Amniotic stem cell (primary cell): ENCODE measurements at places on chromosomes 11 and 22.

- no peak for DNase-seq
Observed at GRCh38 chr22:46289244-46289891, 7.3 kb upstream of the GTSE1 start.

DNA sequence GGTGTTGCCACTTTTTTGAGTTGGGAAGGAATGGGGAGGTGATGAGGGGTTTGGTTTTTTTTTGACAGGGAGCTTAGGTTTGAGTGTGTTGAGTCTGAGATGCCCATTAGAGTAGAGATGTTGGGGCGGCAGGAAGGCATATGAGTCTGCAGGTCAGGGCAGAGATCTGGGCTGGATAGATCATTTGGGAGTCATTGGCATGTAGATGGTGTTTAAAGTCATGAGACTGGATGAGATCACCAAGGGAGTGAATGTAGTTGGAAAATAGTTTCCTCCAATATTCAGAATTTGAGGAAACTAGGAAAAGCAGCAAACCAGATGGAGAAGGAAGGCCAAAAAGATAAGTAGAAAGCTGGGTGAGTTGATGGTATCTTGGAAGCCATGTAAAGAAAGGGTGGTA lies 2.1 kb upstream of the ANAPC15 start:
- DNase-seq: no peak

DNA sequence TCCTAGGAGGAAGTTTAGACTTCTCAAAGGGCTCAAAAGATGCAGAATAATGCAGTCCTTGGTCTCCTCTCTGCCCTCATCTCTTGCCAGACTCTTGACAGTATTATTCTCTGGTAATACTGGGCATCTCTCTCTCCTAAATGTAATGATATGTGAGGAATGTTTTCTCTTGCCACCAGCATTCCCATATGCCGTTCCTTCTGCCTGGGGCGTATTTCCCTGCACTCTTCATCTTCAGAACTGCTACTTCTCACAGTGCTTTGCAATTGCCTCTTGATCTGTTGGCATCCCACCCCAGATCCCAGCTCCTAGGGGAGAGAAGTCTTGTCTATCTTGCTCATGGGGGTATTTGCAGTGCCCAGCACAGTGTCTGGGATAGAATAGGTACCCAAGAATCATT lies 107.4 kb downstream of the RASSF10 start:
- no peak for DNase-seq

GRCh38 chr11:106821291-106821690 lies 197.0 kb downstream of the GUCY1A2 start:
- no peak for DNase-seq

- no peak for DNase-seq
Observed at GRCh38 chr11:102791271-102792036, 6.5 kb downstream of the MMP1 start.

DNA sequence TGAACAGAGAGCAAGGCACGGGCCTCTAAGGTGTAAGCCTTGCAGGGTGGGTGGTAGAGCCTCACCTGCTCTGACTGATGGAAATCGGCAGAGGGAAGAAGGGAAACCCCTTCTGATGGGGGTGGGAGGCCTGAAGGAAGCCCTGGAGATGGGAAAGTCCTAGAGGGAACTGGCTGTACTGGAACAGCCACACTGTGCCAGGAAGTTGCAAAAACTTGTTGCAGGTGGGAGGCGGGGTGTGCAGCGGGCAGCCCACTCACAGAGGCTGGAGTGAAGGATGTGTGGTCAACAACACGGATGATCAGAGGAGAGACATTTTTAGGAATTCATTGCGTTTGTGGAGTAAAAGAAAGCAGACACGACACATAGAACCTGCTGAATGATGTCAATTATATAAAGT lies 91.3 kb downstream of the ZC3H12C start:
- no peak for DNase-seq

DNA sequence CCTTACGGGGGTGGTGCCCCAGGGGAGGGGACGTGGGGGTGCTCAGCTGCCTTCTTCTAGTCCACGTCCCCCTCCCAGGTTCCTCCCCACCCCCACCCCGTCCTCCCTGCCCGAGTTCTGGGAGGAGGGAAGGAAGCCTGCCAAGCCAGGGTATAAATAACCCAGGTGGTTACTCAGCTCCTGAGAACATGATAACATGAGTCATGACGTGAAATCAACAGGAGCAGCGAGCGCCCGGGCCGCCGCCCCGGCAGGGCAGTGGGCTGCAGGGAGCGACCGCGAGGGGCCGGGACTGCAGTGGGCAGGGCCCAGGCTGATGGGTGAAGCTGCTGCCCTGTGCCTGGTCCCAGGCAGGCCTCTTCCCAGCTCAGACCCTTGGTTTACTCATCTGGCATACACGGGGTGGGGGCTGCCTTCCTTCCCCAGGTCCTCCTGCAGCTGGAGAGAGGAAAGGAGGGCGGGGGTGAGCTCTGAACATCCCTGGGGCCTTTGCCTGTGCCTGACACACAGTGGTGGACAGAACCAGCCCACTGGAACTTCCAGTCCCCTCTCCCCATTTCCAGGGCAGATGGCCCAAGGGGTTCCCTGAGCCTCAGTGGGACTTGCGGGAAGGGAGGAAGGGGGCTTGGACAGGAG lies 8.8 kb upstream of the PDGFB start:
- peak; percentile 61 for DNase-seq

- no peak for DNase-seq
Observed at GRCh38 chr11:60059521-60060240, 3.2 kb downstream of the MS4A3 start.

DNA sequence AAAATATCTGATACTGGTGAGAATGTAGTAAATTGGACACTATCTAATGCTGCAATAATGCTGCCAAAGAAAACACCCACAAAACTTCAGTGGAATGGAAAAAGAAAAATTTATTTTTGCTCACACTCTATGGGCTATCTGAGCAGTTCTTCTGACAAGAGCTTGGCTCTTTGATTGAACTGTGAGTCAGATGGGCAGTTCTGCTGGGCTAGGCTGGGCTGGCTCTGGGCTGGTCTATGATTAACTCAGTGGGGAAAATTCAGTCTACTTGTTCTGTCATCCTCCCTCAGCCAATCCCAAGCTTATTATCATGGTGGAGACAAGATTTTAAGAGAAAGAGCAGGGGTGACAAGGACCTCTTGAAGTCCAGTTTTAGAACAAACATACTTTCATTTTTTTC lies 1404.8 kb downstream of the LRRC4C start:
- no peak for DNase-seq

DNA sequence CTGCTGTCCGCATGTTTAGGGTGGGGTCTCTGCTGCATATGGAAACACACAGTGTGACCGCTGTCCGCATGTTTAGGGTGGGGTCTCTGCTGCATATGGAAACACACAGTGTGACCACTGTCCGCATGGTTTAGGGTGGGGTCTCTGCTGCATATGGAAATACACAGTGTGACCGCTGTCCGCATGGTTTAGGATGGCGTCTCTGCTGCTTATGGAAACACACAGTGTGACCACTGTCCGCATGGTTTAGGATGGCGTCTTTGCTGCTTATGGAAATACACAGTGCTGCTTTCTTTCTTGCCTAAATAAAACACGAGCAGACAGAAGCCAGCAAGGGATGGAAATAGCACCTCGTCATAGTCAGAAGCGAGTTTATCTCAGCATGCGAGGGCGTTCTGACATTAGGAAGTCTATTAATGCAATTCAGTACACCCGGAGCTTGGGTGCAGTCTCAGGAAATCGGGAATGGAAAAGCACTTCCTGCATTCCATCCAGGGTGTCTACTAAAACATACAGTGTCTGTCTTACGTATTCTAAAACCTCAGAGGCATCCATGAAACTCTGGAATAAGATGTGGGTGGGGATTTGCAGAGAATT lies 32.6 kb upstream of the TOLLIP start:
- DNase-seq: no peak

GRCh38 chr22:25083807-25084200 lies 115.9 kb upstream of the CRYBB3 start:
- no peak for DNase-seq
